ENCODE measurements at places on chromosomes 6 and 20.

- DNase-seq: no peak
Observed at GRCh38 chr6:122476131-122476530, 4.5 kb upstream of the SERINC1 start.

DNA sequence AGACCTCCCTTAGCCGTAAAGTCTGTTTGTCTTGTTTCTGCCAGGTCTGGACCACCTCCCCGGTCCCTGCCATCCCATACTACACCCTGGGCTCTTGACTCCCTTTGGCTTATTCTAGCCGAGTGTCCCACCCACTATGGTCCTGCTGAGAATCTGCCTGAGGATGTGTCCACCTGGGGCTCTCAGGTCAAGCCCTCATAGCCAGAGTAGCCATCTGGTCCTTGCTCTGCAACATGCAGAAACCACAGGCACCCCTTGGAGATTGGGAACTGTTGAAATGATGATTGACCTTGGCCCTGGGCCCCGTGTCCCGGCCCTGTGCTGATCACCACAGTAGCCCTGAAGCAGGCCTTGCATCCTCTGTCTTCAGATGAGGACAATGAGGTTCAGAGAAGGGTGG is 44.0 kb downstream of the VSTM2L start:
- no peak for DNase-seq

DNA sequence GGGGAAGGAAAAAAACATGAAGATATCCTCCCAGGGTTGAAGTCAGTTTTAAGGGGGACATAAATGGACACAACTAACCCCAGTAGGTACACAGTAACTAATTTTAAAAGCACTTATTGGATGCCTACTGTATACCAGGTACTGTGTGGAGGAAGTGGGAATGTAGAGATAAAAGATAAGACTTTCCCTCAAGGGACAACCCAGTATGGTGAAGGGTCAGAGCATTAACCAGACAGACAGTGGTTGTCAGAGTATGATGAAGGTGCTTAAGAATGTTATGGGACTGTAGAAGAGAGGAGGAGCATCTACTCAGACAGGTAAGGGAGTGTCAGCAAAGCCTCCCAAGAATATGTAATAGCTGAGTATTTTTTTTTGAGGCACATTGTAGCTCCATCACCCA is 906 bp downstream of the ABCF1 start:
- no peak for DNase-seq

GRCh38 chr6:45431317-45432065 is 53.8 kb upstream of the SUPT3H start:
- DNase-seq: no peak

DNA sequence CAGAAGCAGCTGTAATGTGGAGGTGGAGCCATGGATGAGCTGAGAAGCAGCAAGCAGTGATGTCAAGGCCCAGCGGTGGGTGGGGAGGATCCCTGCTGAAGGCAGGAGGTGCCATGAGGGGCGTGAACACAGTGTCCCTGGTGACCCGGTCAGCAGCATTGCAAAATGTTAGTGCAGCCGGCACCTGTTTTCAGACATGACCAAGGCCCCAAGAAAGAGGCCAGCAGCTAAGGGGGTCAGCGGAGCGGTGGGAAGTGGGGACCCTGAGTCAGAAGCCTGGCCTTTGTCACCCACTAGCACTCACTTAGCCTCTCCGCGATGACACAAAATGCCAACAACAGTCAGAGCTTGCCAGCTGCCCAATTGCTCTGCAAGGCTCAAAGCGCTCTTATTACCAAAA is 51.9 kb downstream of the TMEM242 start:
- no peak for DNase-seq

Data from caudate nucleus (tissue), 63 donors.